ENCODE measurements at places on chromosomes 7 and 10.

DNA sequence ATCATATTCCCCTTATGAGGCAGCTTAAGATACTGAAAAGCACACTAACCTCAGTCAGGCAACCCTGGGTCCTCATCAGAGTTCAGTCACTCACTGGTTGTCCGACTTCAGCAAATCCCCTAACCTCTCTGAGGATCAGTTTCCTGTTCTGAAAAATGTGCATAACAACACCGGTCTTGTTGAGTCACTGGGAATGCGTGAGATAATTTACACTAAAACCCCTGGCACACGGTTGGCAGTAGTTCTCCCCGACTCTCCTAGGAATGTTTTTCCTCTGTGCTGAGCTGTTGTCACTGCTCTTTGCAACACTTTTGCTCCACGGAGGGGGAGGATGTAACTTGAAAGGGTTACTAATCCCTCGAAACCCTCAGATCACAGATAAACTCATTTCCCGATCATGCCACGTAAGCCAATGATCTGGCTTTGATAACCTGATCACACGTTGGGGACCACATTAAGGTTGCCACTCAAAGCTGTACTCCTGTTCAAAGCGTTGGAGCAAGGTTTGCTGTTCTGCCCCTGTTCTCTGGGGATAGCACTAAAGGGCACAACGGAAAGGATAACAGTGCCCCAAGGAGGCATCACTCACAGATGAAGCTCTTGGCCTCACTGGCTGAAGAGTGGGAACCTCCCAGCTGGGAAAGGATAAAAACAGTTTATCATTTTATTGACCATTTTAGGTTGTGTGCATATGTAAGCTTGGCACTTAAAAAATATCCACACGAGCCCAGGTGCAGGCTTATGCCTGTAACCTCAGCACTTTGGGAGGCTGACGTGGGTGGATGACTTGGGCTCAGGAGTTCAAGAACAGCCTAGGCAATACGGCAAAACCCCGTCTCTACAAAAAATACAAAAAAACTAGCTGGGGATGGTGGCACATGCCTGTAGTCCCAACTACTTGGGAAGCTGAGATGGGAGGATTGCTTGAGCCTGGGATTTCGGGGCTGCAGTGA is 5.0 kb upstream of the RBM17 start:
- no peak for DNase-seq

GRCh38 chr7:74148491-74148890 is 25.7 kb upstream of the EIF4H start:
- DNase-seq = no peak

DNA sequence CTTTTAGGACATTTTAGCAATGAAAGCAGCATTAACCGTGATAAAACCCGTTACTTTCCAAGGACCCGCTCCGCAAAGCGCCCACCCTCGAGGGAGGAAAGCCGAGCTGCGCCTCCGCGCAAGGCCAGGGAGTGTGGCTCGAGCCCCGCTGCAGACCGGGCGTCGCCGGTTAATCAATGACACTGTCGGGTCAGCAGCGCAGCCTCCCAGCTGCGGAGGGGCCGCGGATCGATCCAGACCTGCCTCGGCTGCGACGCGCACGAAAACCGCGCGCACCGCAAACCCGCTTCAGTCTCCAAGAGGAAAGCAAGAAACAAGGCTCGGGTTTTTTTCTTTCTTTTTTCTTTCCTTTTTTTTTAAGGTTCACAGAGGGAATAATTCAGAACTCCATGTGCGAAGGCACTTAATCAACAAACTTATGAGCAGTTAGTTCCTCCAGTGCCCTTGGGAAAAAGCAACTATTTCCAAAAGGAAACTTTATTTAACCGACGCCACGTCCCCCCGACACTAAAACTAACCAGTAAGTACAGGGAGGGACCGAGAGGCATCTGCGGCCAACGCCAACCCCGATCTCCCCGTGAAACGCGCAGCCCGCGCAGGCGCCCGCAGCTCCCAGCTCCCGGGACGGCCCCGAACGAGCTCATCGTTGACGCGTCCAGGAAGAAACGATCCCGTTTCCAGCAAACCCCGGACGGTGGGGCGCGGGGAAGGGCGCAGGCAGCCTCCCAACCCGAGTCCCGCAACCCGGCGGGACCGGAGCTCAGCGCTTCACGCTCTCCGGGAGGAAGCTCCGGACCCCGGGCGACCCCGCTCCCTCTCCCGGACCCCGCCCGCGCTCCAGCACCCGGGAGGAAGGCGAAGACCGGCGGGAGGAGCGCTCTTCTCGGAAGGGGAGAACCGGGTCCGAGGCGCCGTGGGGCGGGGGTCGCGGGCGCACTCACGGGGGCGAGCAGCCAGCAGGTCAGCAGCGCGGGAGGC is 598 bp downstream of the VIPR2 start:
- no peak for DNase-seq

DNA sequence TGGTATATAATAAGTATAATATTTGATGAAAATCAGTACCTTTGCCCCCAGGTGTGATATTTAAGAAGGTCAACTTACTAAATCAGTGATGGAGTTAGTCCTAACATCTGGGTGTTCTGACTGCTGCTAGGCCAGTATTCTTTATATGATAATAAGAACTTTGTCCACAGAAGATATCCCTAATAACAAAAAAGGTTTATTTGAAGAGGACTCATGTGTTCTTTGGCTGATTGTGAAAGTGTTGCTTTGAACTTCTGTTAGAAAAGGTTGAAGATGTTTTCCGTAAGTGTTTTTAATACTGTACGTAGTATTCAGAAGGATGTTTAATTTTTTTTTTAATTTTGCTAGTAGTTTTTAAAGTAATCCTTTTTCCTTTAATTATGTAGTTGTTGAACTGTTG is 10.2 kb downstream of the PTEN start:
- DNase-seq = no peak

DNA sequence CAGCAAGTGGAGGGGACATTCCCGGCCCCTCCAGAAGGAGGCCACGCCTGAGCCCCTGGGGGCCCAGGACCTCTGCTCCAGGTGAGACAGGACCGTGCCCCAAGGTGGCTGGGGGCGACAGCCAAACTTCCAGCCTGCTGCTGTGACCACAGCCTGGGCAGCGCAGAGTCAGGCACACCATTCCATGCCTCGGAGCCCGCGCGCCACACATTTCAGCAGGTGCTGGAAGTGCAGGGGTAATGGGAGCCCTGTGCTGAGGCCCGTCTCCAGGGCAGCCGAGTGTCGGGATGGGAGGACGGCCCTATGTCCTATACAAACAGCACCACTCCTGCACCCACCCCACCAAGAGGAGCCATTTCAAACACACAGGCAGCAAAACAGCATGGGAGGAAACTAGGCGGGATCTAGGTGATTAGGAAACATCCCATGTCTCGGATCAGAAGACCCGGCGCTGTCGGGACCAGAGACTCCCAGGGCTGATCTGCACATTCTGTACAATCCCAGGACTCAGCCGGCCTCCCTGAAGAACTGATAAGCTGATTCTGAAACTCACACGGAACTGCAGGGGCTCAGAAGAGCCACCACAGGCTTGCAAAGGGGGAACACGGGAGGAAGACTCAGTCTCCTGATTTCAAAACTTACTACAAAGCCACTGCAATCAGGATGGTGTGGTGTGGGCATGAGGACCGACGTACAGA is 272.3 kb downstream of the ELFN1 start:
- DNase-seq = no peak

DNA sequence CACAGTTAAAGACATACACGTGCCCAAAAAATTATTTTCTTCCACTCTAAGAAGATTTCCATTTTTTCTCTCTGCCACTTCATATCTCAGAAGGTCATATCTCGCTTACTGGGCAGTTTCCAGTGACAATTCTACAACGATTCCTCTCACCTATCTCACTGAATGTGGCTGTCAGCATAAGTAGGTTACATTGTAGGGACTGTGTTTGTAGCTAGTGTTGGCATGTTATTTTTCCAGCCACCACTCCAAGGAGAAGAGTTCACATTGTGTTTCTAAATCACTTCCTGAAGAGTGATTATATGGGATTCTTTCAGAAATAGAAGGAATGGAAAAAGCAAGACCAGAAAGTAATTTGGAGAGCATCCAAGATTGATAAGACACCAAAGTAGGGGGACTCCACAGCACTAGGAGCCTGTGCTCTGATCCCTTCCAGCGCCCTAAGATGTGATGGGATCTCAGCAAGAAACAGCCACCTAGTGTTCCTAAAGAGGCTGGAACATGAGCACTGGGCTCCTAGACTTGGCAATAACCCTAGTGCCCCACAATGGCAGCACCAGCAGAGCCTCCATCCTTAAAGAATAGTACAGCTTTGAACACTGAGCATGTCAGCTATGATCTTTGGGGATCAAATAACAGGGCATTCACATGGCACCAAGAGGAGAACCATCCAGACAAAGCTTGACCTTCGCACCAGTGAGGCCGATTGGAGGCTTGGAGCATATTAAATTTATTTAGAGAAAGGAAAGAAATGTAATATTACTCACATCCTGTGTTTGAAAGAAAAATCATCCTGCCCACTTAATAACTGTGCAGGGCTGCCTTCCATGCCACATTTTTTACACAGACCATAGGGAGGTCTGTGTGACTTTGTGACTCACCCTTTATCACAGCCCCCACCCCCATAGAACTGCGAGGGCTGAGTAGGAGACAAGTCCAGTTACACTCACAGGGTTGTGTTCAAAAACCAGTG is 51.8 kb downstream of the CAV1 start:
- DNase-seq = no peak

GRCh38 chr10:34791947-34792346 is 23.1 kb downstream of the PARD3 start:
- no peak for DNase-seq

- no peak for DNase-seq
Observed at GRCh38 chr10:31604646-31605170, 285.7 kb downstream of the ZEB1 start.

- no peak for DNase-seq
Observed at GRCh38 chr7:1260244-1260635, 27.6 kb downstream of the UNCX start.

- no peak for DNase-seq
Observed at GRCh38 chr7:69651101-69651590, 52.9 kb downstream of the AUTS2 start.

DNA sequence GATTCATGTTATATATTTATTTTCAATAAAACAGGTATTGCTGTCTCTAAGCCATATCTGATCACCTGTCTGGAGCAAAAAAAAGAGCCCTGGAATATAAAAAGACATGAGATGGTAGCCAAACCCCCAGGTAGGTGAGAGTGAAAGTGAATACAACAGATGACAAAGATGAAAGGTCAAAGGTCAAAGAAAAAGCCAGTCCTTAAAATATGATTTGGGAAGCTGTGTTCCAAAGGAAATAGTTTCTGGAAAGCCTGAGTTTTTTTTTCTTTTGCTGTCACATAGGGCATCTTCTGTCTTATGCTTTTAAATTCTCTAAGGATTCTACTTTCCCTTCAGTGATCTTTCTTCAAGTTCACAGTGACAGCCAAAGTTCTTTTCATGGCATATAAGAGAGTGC is 25.9 kb downstream of the ZNF107 start:
- DNase-seq = no peak

DNA sequence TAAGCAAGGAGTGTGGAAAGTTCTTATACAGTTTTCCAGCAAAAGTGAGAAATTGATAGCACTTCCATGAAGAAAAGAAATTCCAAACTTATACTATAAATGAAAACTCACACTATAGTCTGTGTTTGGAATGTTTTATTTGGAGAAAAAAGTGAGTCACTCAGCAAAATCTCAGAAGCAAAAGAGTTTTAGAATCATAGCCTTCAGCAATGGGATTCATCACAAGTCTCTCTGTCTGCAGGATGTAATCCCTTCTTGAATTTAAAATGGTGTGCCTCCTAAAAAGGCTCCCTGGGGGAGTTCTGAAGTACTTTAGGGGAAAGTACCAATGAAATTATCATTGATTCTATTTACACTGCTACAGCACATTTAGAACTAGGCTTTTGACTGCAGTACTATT is 756.4 kb downstream of the XPNPEP1 start:
- no peak for DNase-seq

- DNase-seq = no peak
Observed at GRCh38 chr7:7707806-7708205, 10.6 kb downstream of the RPA3 start.

DNA sequence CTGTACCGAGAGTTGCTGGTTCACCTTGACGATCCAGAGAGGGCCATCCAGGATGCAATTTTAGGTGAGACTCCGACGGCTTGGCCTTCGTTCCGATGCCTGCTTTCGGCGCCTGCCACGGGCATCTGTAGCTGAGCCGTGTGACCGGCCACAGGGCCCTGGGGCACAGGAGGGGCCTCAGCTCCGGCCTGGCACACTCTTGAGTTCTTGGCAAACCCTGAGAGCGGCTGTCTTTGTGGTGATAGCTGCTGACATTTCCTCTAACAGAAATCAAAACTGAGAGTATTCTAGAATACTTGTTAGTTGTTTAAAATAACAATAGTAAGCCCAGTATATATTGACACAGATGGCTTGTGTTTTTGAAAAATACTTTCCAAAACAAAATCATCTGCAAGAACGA is 52.2 kb upstream of the SUN1 start:
- no peak for DNase-seq

DNA sequence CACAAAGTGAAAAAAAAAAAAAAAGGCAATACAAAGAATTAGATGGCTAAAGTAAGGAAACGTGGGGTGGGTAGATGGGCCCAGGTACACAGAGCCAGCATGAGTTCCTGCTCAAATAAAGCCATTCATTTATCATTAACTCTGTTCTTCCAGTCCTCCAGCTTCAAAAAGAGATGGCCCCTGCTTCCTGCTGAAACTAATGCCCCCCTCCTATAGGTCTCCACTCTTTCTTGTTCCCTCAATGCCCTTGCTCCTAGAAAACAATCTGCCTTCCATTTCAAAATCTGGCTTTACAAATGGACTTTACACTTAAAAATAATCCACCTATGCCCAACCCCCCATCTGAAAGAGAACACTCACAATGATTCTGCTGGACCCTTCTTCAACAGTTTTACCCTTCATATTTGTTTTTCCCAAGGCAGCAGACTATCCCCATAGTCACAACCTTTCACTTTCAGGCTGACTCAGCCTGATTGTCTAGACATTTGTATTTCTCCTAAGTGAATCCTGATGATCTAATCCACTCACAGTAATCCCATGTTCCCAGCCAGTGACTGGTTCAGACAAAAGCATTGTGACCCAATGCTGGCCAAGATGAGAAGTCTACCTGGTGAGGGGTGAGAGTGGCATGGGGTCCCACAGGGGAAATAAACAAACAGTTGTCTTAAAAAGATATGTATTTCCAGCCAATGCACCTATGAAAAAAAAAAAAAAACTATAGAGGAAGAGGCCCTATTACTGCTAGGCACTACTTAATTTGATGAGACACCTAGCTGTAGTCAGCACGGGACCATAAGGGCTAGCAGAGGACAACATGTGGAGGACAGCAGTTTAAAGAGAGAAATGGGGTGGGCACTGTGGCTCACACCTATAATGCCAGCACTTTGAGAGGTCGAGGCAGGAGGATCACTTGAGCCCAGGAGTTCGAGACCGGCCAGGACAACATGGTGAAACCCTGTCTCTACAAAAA is 74.6 kb upstream of the GRID1 start:
- DNase-seq = no peak

- DNase-seq = no peak
Observed at GRCh38 chr10:102393411-102394078, 2.0 kb upstream of the NFKB2 start.

- DNase-seq = no peak
Observed at GRCh38 chr7:36600869-36601530, 123.3 kb downstream of the AOAH start.
